ENCODE measurements at places on chromosomes 3 and 15.

DNA sequence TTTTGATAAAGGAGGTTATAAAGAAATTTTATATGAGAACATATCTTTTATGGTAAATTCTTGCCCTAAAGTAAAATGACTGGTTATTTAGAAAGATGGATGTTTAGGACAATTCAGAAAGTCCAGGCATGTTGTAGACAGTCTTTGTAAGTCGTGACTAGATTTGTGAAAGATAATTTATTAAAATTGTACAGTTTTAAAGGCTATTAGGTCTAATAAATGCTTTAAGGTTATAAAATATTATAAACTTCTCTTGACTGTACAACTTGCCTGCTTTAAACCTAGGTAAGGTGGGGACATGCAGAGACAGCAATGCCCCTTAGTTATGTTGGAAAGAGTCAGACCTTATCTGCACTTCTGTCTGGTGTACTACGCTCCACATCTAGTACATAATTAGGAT, 933.5 kb downstream of the SI start:
- no peak for DNase-seq

- no peak for DNase-seq
Measured at GRCh38 chr3:52280050-52280461, 1.6 kb upstream of the WDR82 start.

DNA sequence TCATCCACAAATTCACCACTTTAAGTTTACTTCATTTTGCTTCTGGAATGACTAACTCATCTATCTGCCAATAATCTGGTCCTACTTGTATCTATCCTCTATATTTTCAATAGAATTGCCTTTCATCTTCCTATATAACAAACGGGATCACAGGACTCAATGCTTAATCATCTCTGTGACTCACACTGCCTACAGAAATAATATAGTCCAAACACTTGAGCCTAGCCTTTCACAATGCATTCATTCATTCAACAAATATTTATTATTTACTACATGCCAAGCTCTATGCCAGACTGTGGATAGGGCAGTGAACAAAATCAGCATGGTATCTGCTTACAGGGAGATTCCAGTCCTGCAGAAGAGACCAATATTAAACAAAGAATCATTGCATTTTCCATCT, 16.6 kb upstream of the AGTR1 start:
- DNase-seq, result no peak

DNA sequence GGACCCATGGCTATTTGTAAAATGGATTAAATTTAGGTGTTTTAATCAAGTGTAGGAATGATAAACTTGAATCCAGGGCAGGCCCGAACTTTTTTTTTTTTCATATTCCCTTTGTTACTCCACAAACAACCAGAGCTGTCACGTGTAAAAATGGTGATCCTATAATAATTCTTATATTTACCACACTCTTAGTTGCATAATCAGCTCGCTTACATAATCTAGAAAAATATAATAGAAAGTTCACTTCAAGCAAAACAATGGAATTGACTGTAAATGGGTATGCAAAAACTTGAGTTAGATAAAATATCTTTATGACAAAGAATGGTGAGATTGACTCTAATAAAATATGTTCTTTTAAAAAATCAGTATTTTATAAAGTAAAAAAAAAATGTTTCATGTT, 2.1 kb upstream of the PAQR9 start:
- no peak for DNase-seq

DNA sequence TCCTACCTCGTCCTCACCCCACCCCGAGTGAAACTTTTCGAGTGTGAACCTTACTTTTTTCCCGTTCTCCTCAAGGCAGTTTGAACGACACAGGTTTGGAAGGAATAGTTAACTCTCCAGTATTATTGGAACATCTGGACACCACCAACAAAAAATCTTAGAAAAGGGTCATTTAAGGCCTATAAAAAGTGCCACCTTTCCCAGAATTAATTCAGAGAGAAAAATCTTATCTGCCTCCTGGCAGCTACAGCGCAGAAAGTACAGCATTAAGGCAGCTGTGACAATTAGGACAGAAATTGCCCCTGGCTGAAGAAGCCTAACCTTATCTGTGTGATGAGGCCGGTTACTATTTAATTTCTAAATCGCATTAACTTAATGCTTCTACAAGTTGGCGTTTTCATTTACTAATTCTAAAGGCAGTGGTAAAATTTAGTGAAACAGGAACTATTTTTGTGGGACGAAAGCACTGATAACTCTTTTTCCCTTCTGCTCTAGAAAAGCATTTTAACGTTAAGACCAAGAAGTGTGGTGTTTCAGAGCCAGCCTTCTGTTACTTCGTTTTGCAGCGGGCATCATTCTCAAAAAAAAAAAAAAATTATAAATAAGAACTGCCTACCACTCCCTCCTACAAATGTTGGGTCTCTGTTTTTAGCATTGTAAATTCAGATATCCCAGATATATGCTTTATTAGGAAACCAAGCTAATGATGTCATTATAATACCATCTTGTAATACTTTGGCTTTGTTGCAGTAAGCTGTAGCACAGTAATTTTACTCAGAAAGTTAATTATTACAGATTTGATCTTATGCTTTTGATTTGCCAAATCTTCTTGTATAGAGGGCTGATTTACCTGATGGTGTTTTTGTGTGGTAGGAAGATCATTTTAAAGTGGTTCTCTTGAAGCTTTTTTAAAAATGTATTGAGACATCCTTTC, 1.4 kb downstream of the ATP11B start:
- DNase-seq, result no peak

DNA sequence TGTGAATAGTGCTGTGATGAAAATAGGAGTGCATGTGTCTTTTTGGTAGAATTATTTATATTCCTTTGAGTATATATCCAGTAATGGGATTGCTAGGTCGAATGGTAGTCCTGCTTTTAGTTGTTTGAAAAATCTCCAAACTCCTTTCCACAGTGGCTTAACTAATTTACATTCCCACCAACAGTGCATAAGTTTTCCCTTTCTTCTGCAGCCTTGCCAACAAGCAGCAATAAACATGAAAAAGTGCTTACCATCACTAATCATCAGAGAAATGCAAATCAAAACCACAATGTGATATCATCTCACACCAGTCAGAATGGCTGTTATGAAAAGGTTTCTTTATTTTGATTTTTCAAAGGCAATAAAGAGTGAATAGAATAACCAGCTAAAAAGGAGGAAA, 1105.9 kb downstream of the NAALADL2 start:
- DNase-seq, result no peak

- DNase-seq, result no peak
Measured at GRCh38 chr15:45604326-45604725, 17.1 kb downstream of the BLOC1S6 start.

DNA sequence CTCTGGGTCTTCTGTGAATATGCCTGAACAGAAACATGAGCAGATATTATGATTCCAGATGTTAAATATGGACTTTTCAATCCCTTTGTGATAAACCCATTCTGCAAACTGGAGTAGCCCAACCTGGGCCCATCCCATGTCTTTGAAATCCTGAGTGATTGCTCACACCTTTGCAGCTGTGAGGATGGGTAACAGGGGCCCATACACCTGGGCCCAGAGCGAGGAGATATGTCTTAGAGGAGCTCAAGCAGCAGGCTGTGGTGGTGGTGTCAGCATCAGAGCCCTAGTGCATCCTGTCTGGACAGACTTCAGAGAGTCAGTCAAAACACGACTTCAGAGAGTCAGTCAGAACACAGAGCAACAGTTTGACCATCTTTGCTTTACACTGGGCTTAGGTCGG, 64.9 kb upstream of the LIMD1 start:
- DNase-seq, result no peak

GRCh38 chr3:108487439-108487838, 23.0 kb downstream of the MYH15 start:
- no peak for DNase-seq

DNA sequence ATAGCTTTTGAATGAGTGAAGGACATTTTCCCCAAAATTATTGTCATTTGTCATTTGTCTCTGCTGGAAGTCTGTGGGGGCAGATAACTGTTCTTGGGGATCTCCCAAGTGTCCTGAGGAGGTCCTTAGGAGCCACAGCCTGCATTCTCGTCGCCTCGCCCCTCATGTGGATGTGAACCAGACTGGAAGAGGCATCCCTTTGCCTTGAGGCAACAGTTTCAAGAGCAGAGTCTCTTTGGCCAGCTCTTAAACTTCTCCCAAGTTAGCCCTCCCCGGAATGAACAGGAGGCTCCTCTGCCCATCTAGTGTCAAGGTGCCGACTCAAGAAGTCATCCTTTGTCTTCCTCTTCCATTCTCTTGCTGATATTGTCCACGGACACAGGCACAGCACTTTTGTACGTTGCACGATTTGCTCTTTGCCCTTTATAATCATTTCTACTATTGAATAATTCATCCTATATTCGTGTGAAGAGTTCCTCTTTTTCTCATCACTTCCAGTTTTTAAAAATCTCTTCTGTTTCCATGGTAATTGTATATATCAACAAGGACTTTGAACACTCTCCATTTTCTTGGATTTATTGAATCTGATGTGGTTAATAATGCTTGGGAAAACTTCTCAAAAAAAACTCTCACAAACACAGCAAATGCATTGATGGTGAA, 40.8 kb upstream of the CD47 start:
- DNase-seq, result no peak

GRCh38 chr3:107950417-107950816, 140.4 kb downstream of the CD47 start:
- DNase-seq, result no peak

GRCh38 chr15:83378921-83379578, 68.1 kb upstream of the SH3GL3 start:
- DNase-seq, result no peak

GRCh38 chr15:77862651-77863104, 214.8 kb downstream of the TBC1D2B start:
- DNase-seq, result no peak

DNA sequence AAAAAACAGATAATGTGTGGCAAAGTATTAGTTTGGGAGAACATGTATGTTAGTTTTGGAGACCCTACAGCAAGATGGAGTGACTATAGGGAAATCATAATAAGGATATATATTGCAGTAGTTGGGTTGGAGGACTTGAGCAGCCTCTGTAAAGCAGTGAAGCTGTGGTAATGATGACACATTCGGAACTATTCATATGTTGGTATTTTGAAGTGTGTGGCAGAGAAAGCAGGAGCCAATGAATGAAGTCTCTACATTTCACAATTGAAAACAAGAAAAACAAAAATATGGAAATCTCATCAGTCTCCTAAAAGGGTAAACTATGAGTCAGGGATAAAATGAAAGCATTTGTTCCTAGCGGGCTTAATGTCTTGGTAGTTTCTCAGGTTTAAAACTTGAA, 645.9 kb downstream of the OTOL1 start:
- DNase-seq, result no peak

- DNase-seq, result peak; percentile 13
Measured at GRCh38 chr3:42652611-42653302, 740 bp upstream of the ZBTB47 start.

DNA sequence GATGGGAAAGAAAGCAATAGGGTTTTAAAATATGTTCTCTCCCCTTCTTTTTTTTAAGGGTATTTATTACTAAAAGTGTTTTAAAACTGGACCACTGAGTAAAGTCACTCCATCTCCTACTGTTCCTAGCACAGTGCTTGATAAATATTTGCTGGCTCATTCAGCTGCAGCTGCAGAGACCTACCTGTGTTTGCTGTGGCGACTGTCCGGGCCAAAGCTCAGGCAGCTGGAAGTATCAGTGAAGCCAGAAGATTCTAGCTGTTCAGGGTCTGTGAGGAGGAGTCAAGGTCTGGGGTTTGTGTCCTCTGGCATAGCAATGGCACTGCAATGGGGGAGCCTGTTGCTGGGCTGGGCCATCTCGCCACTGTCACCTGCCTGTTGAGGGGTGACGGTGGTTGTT, 109.9 kb downstream of the RPLP1 start:
- DNase-seq, result peak; percentile 81

- DNase-seq, result no peak
Measured at GRCh38 chr3:128824132-128824850, 55.1 kb upstream of the ACAD9 start.

DNA sequence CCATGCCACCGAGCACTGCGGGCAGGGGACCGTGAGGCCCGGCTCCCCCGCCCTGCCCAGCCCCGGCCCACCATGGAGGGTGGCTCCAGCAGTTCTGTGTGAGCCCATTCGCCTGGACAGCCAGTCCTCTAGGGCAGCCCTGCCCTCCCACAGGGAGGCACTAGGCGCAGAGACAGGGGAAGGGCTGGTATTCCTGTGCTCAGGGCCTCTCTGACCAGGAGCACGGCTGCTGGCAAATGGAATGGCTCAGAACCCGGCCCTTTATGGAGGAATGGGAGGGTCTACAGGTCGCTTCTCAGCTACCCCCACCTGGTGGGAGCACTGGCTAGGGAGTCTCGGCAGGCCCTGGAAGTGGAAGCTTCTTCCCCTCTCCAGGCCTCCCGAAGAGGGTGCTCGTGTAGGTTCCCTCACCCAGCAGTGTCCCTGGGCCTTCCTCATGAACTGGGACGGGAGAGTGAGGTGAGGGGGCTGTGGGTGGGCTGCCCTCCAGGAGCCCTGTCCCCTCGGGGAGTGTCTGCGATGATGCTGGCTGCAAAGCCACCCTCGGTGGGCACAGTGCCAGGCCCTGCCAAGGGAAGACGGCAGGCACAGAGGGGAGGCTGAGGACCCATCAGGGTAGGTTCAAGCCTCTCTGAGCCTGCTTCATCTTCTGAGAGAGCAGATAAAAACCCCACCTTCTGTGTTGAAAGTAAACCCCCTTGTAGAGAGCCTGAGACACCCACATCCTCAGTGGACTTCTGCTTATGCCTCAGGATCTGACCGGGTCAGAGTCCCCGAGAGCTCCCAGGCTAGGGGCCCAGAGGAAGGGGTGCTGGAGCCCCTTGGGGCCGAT, 1.5 kb downstream of the MELTF start:
- no peak for DNase-seq

DNA sequence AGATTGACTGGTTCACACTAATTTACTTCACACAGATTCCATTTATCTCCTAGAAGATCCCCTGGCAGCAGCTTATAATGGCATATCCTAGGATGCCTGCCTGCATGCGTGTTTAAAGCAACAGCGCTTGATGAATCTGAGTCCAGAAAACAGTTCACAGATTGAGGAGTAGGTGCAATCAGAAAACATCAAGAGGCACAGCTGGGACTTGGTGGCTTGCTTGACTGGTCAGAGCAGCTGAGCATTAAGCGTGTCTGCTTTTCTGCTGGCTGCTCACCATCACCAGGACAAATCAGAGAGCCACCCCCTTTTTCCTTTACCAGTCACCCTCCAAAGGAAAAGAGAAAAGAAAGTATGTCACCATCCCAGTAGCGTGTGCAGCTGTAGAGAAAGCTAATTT, 223.6 kb downstream of the WDR72 start:
- no peak for DNase-seq

DNA sequence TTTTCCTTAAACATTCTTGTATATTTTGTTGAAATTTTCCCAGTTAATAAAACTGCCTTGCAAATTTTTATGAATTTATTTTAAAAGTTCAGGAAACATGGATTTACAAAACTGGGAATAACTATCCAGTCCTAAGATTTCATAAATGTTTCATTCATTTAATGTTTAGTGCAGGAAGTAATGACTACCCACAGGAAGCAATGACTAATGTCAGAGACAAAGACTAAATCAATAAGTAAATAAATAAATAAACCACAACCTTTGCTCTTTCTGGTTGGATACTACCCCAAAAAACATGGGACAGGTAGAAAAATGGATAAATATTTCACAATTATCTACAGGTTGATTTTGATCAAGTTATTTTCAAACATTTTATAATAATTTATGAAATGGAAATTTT, 48.8 kb upstream of the TMCO5A start:
- DNase-seq, result no peak

All from SHP77 (cell line).